ENCODE measurements at places on chromosomes 1 and 21.

DNA sequence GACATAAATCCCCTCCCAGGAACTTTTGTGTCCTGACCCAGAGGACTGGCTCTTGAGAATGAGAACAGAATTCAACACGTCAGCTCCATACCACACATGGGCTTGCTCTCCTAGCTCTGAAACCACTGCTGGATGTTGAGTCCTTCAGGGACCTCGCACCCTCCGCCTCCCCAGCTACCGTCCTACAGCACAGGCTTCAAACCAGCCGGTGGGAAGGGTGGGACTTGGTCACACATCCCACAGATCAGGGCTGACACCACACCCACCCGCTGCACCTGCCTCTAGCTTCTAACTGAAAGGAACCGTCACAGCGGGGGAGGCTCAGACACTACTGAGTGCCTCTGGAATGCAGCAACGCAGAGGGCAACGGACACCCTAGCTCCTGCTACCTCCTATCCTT is 24.0 kb downstream of the MRAP start:
- DNase-seq = no peak

DNA sequence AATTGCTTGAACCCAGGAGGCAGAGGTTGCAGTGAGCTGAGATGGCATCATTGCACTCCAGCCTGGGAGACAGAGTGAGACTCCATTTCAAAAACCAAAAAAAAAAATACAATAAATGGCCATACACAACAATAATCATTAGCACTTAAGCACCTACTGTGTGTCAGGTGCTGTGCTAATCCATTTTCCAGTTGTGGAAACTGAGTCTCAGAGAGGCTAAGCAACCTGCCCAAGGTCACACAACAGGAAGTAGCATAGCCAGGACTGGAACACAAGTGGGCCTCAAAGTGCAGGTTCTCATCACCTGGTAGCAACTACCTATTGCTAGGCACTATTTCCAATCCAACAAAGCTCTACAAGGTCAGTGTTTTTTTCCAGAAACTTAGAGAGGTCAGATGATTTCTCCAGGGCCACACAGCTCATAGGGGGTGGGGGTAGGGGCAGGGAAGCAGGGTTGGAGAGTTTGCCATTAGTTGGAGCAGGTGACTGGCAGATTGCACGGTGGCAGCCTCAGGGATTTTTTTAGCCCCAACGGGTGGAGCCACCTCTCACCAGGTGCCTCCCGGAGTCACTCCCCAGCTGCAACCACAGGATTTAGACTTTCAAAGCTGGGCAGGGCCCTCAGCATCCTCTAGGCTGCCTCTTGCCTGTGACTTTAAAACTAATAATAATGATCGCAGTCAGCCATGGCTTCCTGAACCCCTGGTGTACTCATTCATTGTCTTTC is 52.5 kb upstream of the ID3 start:
- no peak for DNase-seq

- no peak for DNase-seq
Observed at GRCh38 chr1:207223162-207223561, 98.3 kb upstream of the CD55 start.

- peak; percentile 41 for DNase-seq
Observed at GRCh38 chr21:44989537-44989886, 49.7 kb downstream of the SLX9 start.

- DNase-seq = peak; percentile 13
Observed at GRCh38 chr1:113652771-113653170, 106.5 kb downstream of the PHTF1 start.

- no peak for DNase-seq
Observed at GRCh38 chr1:186717286-186717685, 37.1 kb upstream of the PTGS2 start.

DNA sequence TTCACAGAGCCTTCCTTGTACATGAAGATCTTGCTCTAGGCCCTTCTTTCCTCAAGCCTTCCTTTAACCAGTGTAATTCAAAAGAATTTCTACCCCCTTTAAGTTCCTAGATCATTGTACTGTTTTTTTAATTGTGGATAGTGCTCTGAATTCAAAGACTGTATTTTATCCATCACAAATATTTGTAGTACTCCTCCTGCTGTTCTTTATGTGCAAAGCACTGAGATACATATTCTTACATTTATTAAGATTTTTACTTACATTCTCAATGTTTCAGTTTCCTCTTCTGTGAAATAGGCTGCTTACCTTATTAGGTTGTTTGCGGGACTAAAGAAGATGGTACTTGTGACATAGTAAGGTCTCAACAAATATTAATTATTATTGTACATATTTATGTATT is 168.8 kb upstream of the PDE4B start:
- DNase-seq = peak; percentile 16

GRCh38 chr1:203216274-203217138 is 13.0 kb downstream of the CHIT1 start:
- DNase-seq = peak; percentile 83

DNA sequence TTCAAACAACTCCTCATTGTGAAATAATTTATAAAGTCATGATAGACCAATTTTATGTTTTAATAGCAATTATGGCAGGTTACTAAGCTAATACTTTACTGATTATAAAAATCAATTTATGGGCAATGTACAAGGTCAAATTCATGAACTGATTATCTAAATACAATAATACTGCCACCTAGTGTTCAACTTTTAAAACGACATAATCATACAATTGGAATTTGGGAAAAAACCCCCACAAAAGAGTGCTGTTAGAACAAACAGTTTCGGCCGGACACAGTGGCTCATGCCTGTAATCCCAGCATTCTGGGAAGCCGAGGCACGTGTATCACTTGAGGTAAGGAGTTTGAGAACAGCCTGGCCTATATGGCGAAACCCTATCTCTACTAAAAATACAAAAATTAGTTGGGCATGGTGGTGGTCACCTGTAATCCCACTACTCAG is 14.0 kb downstream of the GTF2B start:
- DNase-seq = peak; percentile 50

- DNase-seq = no peak
Observed at GRCh38 chr1:49854741-49855140, 169.0 kb downstream of the AGBL4 start.

DNA sequence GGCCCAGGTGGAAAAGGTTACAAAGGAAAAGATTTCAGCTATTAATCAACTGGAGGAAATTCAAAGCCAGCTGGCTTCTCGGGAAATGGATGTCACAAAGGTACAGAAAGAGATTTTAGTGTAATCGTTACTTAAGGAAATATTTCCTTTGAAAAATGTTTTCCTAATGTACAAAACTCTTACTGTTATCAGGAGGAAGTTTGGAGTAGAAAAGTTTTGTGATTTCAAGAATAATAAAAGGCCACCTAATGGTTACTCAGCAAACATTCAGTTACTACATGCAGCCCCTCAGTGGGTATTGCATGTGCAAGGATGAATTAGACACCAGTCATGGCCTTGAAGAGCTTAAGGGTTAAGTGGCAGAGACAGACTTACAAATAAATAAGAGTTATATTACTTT is 85.2 kb downstream of the SDCCAG8 start:
- peak; percentile 21 for DNase-seq

GRCh38 chr21:41674402-41674801 is 92.5 kb downstream of the RIPK4 start:
- DNase-seq = no peak

DNA sequence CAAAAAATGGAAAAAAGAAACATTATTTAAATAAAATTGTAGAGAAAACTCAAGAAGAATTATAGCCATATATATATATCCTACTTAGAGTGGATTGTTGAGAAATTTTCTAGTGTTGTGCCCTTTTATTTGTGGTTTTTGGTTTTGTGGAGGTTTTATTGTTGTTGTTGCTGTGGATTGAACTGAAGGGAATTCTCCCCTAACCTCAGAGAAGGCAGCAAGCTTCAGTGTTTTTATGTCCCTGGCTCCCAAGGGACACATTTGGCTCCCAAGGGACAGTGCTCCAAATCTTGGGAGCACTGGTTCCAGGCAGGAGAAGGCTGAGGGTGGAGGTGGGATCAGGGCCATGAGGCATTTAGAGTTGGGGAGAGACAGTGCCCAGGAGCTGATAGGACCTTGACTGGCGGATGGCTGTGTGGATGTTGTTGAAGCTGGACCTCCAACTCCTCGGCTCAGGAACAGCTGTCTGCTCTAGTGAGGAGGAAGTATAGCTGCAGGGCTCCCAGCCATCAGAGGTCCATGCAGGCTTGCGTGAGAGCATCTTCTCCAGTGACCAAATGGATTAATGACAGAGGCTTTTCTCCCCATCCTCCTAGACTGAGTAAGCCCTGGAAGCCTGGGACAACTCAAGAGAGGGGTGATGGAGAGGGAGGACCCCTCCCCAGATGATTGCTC is 100.5 kb downstream of the TEX35 start:
- DNase-seq = no peak

GRCh38 chr1:117985973-117986372 is 56.4 kb downstream of the WDR3 start:
- no peak for DNase-seq

- no peak for DNase-seq
Observed at GRCh38 chr1:221184131-221184794, 305.0 kb downstream of the HLX start.

GRCh38 chr21:46077674-46078101 is 20.2 kb upstream of the COL6A2 start:
- no peak for DNase-seq

DNA sequence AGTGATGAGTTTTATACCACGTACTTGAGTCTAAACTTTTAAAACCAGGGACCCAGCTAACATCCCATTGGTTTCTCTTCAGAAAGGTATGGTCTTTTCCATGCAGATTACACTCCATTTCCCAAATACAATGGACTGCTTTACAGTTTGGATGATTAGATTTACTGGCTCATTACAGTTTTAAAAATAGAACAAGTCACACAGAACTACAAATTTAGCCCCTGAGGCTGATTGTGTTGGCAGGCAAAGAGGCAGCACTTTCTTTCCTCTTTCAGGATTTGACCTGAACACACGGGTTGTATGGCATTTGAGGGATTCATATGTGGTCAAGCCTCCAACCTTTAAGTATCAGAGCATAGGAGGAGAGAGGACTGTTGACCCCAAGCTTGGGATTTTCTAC is 21.8 kb upstream of the VTCN1 start:
- no peak for DNase-seq

- DNase-seq = no peak
Observed at GRCh38 chr1:244347942-244348341, 103.8 kb downstream of the ADSS2 start.

- DNase-seq = peak; percentile 60
Observed at GRCh38 chr1:1059494-1060280, 14.4 kb downstream of the RNF223 start.

DNA sequence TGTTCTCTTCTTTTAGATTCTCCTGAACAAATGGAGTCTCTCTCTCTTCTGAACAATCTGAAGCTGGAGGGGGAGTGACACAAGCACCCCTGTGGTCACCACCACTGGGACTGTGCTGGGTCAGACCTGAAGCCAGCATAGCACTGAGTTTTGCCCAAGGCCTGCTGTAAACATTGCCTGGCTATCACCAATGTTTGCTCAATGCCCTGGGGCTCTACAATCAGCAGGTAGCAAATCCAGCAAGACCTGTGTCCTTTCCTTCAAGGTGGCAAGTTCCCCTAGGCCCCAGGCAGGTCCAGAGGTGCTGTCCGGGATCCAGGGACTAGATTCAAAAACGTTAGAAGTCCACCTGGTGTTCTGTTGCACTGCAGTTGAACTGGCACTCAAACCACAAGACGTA is 282.8 kb upstream of the PROX1 start:
- no peak for DNase-seq

DNA sequence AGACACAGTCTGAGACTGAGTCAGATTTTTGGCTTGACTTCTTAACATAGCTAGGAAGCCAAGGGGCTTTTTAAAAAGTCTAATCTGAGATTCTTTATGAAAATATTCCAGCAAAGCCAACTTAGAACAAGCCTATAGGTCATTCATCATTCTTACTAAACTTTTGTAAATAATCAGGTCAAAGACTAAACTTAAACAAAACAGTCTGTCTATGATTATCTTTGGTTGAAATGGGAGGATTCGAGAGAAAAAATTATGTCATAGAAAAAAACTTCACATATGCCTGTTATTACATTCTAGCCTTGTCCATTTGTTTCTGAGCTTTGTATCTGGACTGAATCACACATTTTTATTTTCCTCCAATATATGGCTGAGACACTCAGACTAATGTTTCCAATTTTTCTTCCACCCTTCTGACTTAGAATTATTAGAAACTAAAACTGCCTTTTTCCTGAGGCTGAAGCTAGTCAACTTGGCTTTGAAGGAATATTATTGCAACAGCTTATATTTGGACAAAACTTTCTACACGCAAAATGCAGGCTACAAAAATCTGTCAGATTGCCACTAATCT is 83.3 kb downstream of the ETS2 start:
- DNase-seq = no peak

GRCh38 chr1:223617323-223618070 is 48.0 kb downstream of the CAPN8 start:
- no peak for DNase-seq

DNA sequence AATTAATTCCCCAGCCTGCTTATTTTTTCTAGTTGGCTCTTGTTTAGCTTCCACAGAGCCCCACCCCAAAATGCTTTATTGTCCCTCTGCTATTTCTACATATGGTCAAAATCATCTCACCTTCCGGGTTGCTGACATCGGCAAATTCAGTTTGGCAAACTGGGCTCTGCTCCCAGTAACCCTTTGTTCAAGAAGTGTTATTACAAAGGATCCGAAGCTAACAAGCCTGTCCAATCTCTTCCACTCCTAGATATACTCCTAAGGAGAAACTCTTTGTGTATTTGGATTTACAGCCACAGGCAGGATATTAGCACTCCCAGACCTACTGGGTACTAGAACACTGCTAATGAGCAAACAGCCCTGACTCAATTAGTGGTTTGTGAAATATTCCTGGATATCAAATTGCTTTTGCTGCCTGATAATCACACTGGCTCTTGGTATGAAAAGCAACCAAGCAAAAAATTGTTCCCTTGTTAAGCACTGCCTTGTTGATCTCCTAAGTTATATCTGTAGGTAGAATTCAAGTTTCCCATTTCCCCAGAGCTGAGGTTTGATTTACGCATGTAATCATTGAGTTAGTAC is 4.0 kb downstream of the JUN start:
- DNase-seq = peak; percentile 88
